Activated T-cell treated with anti-CD3 and anti-CD28 coated beads, Interleukin-2, amount 50 U/mL, for 48 hours (primary cell): ENCODE measurements at places on chromosomes 12 and 14.
A peak's percentile ranks its signal among the peaks of the same experiment; 100 is the strongest.

- no peak for DNase-seq
Observed at GRCh38 chr14:94079891-94080620, 946 bp downstream of the DDX24 start.

DNA sequence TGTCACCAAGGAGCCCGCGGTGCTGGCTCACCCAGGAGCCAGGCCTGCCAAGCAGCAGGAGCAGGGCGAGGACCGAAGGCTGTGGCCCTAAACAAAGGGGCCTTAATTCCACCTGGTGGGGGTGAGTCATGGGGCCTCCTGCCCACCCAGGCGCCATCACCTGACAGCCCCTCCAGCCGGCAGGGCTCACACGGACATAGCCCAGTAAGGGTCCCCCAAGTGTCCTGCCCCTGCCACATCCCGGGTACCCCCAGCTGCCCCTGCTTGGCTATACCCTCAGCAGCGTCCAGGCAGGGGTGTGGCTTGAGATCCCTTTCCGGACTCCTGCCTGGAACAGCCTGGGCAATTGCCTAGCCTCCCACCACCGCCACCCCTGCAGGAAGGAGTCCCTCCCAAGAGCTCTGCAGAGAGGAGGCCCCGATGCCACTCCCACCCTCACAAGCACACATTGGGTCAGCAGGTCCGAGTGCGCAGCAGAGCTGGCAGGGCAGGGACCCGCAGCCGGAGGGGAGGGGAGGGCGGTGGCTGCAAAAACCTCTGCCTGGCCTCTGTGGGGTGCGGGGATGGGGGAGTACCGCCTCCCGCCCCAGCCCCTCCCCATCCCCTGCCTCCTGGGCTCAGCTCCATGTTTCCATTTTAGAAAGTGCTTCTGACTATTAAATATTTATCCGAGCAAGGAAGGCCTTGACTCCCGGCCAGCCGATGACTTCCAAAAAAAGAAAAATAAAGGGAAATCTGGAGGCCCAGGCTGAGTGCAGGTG lies 4.6 kb downstream of the AHNAK2 start:
- no peak for DNase-seq

- peak; percentile 88 for DNase-seq
Observed at GRCh38 chr12:132444957-132445883, 44.7 kb upstream of the FBRSL1 start.

GRCh38 chr12:25194214-25194613 lies 746 bp downstream of the DNAI7 start:
- DNase-seq: no peak

GRCh38 chr14:74064883-74065282 lies 19.4 kb downstream of the ALDH6A1 start:
- no peak for DNase-seq

GRCh38 chr12:83335748-83336147 lies 649.0 kb downstream of the TMTC2 start:
- no peak for DNase-seq
